T-helper 22 cell (primary cell): ENCODE measurements at places on chromosomes 5 and 9.

DNA sequence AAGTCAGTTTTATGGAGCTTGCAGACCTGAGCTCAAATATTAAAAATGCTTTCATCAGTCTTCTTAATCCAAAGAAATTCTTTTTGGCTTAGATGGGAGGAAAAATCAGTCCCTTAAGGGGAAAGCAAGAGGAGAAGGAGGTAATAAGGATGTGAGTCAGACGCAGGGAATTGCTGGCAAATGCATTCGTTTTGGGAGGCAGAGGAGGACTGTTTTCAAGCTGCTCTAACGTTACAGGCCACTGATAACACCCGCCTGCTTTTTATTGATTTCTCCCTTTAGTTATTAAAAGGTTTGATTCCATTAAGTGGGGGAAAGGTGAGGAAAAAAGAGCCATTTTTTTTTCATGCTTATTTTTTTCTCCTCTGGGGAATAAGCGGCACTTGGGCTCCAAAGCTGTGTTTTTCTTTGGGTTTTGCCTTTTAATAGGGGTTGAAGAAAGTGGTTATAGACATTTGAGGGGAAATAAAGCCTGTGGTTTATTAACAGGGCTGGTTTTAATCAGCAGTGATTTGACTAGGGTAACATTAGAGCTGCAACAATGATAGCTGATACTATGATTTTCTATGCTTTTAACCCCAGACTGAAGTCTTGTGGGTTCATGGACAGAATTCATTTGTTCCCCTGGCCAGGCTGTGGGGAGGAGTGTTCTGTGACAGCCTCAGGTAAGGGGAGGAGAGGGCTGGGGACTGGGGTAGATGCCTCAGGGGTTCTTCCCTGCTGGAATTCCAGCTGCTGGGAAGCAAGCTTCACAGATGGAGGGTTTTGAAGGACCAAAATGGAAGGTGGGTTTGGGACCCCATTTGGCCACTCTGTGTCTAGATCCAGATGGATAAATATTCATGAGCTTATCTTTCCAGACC is 225.2 kb downstream of the GAS1 start:
- no peak for DNase-seq

DNA sequence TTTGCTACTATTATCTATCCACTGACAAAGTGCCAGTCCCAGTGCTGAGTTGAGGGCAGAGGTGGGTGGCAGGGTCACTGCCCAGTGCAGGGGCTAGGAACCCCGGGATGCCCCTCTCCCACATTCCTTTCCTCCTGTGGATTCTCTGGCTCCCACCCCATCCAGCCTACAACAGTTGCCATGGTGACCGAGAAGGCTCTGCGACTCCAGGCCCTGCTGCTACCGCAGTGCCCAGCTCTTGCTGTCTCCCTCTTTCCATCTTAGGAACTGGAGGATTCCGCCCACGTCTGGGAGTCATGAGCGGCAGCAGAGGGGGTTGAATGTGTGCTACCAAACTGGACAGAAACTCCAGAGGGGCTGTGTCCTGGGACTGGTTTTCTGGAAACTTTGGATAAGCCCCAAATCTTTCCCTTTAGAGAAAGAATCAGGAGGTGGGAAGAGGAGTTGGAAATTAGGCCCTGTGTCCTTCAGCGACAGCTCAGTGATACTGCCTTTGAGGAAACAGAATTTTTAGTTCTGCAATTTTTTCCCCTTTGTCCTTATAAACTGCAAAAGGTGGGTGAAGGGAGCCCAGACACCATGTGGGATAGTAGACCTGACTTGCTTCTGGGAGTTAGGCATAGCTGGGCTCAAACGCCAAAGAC is 20.7 kb upstream of the C5orf47 start:
- no peak for DNase-seq

- DNase-seq, result no peak
Observed at GRCh38 chr5:22023784-22024183, 829.4 kb downstream of the CDH12 start.

- DNase-seq, result no peak
Observed at GRCh38 chr9:30697958-30698357, 1686.5 kb upstream of the ACO1 start.

- no peak for DNase-seq
Observed at GRCh38 chr5:37400501-37400900, 21.4 kb downstream of the WDR70 start.

- DNase-seq, result no peak
Observed at GRCh38 chr9:17216011-17216410, 81.2 kb downstream of the CNTLN start.

DNA sequence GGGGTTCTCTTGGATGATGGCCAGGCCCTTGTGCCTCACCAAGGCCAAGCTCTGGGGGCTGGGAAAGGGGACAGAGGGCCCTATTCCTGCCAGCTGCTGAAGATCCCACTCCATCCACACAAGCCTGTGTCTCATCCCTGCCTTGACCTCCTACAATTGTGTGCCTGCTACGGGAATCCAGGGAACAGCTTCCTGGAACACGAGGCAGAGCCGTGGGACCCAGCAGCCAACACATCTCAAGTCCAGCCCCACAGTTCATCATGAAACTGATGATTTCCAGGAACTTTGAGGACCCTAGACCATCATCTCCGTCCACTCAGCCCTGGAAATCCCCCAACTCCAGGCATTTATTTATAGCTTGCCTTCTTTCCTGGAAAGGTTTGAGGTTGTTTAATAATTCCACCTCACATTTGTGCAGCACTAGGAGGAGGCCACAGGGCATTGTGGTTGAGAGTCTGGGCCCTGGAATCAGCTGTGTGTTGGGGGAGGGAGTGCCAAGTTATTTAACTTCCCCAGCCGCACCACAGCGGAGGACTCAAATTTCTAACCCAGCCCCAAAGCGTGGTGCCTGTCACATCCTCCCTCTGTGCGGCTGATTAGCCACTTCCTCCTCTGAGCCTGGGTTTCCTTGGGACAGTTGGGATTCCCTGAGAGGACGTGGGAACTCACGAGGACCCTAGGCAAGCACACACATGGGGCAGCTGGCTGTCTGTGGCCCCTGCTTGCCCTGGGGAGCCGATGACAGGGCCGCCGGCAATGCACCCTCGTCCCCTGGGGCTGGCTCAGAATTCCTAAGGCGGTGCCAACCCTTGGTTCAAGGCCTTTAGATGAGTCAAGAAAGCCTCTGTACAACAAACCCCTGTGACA is 58.2 kb upstream of the GGTA1 start:
- no peak for DNase-seq
